ENCODE measurements at places on chromosomes 12 and 14.

GRCh38 chr12:54211920-54212319 is 23.1 kb upstream of the SMUG1 start:
- DNase-seq, result no peak

DNA sequence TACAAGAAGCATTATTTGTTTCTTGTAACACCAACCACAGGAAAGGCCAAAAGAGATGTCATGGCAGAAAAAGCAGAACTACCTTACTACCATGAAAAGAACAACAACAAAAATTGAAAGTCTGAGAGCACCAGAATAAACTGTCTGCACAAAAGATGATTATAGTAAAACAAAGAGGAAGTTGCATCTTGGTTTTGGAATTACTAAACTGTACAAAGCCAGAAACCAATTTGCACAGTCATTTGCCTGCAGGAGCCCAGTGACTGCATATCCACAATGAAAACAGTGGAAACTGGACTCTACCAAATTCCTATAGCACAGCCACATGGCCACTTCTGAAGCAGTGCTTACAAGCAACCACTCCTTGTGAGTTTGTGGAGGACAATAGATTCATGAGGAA is 276.2 kb downstream of the SSPN start:
- no peak for DNase-seq

DNA sequence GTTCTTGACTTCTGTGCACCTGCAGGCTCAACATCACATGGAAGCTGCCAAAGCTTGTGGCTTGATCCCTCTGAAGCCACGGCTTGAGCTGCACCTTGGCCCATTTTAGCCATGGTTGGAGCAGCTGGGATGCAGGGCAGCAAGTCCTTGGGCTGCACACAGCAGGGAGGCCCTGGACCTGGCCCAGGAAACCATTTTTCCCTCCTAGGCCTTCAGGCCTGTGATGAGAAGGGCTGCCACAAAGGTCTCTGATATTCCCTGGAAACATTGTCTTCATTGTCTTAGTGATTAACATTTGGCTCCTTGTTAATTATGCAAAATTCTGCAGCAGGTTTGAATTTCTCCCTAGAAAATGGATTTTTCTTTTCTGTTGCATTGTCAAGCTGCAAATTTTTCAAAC is 394.1 kb upstream of the FAR2 start:
- DNase-seq, result no peak

GRCh38 chr12:39354955-39355354 is 88.0 kb downstream of the KIF21A start:
- DNase-seq, result no peak
